ENCODE measurements at places on chromosomes 16 and 17.

GRCh38 chr16:25996052-25996451 lies 304.3 kb downstream of the HS3ST4 start:
- DNase-seq, result no peak

GRCh38 chr16:22674832-22675191 lies 139.2 kb upstream of the HS3ST2 start:
- DNase-seq, result no peak

GRCh38 chr17:6079155-6079888 lies 9.1 kb downstream of the WSCD1 start:
- peak; percentile 74 for DNase-seq

DNA sequence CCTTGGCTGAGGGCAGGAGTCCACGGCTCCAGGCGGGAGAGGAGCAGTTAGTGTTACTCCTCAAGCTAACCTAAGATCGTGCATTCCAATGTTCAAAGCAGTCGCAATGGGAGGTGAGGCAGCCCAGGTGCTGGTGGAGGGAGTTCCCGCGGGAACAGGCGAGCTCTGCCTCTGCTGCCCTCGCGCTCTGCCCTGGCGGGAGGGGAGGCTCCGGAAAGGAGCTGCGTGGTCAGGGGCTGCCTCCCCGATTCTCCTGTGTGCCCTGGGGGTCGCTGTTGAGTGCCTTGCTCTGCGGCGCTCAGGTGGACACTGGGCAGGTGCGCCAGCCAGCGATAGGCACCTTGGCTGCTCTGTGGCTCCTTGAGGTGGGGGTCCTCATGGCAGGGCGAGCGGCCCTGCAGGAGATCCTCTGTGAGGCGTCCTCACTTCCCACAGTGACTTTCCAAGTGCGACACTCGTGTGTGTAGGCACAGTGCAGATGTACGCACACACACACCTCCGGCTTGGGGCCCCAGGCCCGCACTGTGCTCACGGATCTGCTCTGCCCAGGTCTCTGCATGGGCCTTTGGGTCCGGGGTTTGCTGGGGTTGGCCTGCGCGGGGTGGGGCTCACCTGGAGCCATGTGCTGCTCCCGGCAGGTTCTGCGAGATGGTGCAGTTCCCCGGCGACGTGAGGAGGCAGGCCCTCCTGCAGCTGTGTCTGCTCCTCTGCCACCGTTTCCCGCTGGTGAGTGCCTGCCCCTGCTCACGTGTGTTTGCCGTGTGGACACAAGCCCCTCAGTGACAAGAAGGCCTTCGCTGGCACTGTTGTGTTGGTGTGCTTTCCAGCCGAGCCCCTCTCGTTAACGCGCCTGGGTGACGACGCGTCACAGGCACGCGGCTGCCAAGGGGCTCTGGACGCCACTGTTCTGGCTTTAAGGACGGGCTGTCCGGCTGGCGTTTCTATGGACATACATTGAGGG lies 97.9 kb upstream of the ZNF750 start:
- no peak for DNase-seq

- peak; percentile 43 for DNase-seq
These were observed 43.2 kb downstream of the C16orf82 start for GRCh38 chr16:27109666-27110523.

DNA sequence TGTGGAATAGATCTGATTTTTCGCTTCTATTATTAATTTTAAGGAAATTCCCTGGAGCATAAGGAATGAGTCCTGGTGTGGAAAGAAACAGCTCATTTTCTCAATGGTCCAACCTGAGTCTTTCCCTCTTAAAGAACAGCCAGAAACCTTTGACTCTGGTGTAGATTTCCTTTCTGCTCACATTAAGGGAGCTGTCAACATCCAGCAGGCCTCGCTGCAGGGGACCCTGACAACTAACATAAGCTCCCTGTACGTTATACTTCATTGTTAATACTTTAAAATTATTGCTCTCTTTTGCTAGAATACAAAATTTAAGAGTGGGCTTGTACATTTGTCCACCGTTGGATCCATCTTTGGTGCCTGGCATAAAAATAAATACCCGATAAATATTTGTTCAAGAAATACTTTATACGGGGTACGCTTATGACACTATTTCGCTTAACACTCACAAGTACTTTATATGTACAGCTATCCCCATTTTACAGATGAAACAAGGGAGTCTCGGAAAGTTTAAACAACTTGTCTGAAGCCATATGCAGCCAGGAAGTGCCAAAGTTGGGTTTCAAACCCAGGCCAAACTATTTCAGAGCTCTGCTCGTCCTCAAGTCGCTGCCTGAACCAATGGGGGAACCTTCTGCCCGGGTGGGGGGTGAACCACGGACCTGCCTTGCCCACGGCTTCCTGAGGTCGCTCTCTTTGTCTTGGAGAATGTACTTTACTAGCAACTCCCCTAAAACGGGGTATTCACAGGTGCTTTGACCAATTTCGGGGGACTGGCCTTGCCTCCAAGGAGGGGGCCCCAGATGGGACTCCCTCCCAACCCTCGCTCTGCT lies 611 bp downstream of the SMARCE1 start:
- peak; percentile 28 for DNase-seq

DNA sequence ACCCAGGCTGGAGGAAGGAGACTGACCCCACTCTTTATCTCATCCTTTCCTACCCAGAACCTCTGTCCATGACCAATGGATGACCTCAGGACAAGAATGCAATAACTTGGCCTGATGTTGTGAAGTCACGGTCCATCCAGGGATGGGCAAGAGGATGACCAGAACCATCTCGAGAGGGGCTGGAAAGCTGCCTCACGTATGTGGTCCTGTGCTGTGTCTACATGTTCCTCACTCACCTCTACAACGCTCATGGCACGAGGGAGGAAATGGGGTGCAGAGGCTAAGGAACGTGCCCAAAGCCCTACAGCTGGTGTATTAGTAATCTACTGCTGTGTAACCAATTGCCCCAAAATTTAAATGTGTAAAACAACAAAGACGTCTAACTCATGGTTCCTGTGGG lies 7.3 kb upstream of the KCTD5 start:
- no peak for DNase-seq

- DNase-seq, result no peak
These were observed 5.9 kb downstream of the ASIC2 start for GRCh38 chr17:33287096-33287725.

DNA sequence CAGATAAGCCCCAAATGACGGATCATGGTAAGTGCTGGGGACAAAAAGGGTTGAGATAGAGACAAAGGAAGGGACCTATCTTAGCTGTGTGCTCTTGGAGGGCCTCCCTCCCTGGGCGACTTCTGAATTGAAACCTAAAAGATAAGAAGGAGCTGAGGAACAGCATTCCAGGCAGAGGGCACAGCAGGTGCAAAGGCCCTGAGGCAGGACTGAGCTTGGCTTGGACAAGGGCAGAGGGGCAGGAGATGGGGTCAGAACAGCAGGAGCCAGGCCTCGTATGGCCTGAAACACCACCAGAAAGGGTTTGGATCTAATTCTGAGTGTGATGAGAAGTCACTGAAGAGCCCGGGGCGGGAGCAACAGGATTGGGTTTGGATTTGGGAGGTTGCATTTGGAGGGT lies 75.4 kb downstream of the RTN4RL1 start:
- DNase-seq, result no peak

DNA sequence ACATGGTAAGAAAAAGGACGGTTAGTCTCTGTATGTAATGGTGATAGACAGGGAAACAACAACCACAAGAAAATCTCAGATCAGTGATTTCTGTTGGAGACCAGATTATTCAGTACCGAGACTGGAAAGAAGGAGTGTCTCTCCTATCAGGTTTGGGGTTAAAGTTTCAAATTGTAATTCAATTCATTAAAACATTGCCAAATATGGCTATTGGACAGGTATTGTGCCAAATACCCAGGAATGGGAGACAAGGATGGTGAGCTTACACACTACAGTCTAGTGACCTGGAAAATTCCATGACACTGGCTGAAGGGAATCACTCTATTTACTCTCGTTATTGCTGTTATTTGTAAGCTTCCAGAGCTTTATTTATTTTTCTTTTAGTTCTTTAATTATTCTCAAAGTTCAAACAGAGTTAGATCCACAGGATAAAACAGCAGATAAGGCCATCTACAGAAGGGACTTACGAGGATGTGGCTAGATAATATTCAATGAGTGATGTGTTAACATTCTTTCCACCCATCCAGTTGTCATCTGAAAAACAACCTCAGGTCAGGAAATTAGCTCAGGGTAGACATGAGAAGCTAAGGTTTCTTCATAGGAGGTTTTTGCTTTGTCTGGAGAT lies 25.1 kb upstream of the MMD start:
- no peak for DNase-seq

DNA sequence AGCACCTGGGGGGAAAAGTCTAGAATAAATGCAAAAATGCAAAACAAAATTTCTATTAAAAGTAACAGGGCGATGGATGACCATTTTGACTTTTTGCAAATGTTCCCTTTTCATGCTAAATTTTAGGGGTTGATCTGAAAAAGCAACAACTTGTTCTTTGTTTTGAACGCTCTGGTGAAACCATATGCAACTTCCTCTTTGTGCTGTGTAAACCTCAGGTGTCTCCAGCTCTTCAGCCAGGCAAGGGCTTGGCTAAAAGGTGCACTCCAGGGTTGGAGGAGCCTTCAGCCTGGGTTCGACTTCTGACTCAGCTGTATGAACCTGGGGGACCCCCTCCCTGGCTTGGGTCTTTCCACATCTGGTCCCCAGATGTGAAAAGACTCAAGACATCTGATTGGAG lies 9.5 kb downstream of the IRF8 start:
- DNase-seq, result peak; percentile 43

DNA sequence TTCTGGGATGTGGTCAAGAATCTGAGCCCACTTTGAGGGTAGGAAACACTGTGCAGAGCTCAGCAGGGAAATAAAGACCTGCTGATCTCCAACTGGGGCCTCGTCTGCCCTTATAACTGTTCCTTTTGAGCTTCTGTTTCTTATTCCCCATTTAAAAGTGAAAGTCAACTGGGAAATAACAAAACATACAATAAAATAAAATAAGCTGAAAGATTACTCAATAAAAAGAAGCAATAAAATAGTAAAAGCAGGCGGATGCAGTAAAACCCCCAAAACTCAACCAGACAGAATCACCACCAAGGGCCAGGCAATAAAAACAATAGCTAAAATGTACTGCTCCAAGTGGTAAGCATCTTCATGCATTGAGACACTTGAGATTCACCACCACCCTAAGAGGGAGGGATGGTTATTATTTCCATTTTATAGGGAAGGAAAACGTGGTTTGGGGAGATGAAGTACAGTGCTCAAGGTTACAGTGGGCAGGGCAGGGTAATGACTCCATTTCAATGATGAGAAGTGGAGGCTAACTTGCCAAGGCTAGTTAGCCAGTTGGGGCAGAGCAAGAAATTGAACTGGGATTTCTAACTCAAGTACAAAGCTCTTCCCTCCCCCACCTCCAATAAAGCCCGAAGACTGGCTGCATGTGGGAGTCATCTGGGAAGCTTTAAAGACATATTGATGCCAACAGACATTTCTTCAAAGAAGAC lies 6.4 kb upstream of the SPACA3 start:
- DNase-seq, result no peak

GRCh38 chr17:53571342-53571741 lies 251.4 kb upstream of the KIF2B start:
- DNase-seq, result no peak

GRCh38 chr17:10337976-10338375 lies 34.8 kb downstream of the MYH13 start:
- DNase-seq, result no peak

DNA sequence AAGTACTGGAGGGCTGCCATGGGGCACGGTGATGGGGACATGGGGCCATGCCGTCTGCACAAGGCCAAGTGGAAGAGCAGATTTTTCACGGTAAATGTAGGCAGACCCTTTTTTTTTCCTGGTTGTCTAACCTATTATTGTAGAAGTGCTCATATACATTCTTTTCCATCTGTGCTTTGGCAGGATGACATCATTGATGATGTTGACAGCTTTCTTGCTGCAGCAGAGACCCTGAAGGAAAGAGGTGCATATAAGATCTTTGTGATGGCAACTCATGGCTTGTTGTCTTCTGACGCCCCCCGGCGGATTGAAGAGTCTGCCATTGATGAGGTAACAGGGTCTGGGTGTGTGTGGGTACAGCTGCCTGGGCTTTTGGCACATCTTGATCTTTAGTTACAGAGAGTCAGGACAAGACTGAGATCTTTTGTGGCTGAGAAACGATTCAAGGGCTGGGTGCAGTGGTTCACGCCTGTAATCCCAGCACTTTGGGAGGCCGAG lies 23.3 kb upstream of the SLC5A10 start:
- DNase-seq, result no peak

- DNase-seq, result no peak
These were observed at the start of gene MT1M for GRCh38 chr16:56632156-56632847. Gene MT1M, plus strand, starts transcription at chr16:56632659. Its CDS starts 73 bp downstream, at chr16:56632732.

DNA sequence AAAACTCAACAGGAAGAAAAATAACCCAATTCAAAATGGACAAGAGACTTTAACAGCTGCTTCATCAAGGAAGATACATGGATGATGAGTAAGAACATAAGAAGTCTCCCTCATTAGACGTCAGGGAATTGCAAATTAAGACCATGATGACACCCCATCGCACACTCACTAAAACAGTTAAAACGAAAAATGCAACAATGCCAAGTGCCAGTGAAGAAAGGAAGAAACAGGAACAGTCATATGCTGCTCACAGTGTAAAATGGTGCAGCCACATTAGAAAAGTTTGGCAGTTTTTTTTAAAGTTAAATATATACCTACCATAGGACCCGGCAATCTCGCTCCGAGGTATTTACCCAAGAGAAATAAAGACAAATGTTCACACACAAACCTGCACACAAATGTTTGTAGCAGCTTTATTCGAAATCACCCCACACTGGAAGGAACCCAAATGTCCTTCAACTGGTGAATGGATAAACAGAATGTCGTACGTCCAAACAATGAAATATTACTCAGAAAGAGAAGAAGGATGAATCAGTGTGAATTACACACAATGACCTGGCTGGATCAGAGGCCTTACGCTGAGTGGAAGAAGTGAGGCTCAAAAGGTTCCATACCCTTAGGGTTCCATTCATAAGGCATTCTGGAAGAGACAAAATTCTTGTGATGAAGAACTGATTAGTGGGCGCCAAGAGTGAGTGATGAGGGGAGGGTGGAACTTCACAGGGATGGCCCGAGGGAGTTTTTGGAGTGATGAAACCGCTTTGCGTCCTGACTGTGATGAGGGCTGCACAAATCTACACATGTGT lies 110.3 kb downstream of the C16orf95 start:
- DNase-seq, result no peak

DNA sequence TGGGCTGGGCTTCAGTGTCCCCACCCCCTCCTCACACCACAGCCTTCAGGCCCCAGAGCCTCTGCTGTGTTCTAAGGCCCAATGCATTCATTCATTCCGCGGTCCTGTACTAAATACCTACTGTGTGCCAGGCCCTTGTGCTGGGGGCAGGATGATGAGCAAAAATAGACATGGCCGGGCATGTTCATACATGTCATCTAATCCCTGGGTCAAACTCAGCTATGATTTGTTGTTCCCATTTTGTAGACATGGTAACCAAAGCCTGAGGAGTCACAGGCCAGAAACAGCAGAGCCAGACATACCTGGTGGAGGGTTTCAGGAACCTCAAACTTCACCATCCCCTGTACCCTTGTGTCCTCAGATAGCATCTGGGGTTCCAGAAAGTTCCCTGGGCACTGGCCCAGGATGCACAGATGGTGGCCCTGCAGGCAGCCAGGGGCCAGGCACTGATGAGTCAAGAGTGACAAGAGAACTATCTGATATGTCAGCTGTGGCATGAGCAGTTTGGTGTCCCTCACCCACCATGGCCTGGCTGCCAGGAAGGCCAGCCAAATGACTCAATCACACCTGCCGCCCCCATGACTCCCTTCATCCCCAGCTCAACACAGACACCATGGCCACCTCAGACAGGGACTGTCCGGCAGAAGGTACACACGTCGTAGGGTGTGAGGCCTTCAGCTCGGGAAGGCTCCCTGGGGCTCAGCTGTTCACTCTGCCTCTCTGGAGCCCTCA lies 2.7 kb upstream of the RRAD start:
- peak; percentile 24 for DNase-seq

GRCh38 chr16:15849209-15849981 lies 7.4 kb downstream of the MYH11 start:
- no peak for DNase-seq
